ENCODE measurements at places on chromosomes 6 and 20. TPM values are rescaled to one million over a fixed set of nuclear protein-coding genes. Genes with fewer than 3 reads are reported as not detected.

TOMM6 gene
- total RNA-seq, result 367 TPM

- H3K36me3 ChIP-seq, result no peaks in the 10 kb centered on the region
- H3K4me3 ChIP-seq, result no peak overlapping the region
- H3K4me1 ChIP-seq, result no peaks in the 10 kb centered on the region
- no peaks in the 10 kb centered on the region for H3K27me3 ChIP-seq
These were observed 36.4 kb downstream of the PSMG4 start for GRCh38 chr6:3294921-3295871.

GRCh38 chr6:23688650-23689049 is 437.4 kb upstream of the NRSN1 start:
- no peak overlapping the region for H3K4me3 ChIP-seq
- no peak for DNase-seq
- no peaks in the 10 kb centered on the region for H3K36me3 ChIP-seq
- no peaks in the 10 kb centered on the region for H3K27me3 ChIP-seq
- no peaks in the 10 kb centered on the region for H3K4me1 ChIP-seq

PRRT1 gene
- total RNA-seq, result 0.35 TPM

GRCh38 chr6:4439159-4439558 is 303.8 kb upstream of the ECI2 start:
- no peak overlapping the region for H3K4me3 ChIP-seq
- DNase-seq, result no peak
- no peaks in the 10 kb centered on the region for H3K4me1 ChIP-seq
- no peaks in the 10 kb centered on the region for H3K36me3 ChIP-seq

GRCh38 chr20:34600892-34601653 is 42.6 kb downstream of the MAP1LC3A start:
- no peak overlapping the region for H3K4me3 ChIP-seq
- no peaks in the 10 kb centered on the region for H3K27me3 ChIP-seq
- H3K36me3 ChIP-seq, result peaks cover 2% of the 10 kb centered on the region
- no peak overlapping the region for H3K27ac ChIP-seq

DNA sequence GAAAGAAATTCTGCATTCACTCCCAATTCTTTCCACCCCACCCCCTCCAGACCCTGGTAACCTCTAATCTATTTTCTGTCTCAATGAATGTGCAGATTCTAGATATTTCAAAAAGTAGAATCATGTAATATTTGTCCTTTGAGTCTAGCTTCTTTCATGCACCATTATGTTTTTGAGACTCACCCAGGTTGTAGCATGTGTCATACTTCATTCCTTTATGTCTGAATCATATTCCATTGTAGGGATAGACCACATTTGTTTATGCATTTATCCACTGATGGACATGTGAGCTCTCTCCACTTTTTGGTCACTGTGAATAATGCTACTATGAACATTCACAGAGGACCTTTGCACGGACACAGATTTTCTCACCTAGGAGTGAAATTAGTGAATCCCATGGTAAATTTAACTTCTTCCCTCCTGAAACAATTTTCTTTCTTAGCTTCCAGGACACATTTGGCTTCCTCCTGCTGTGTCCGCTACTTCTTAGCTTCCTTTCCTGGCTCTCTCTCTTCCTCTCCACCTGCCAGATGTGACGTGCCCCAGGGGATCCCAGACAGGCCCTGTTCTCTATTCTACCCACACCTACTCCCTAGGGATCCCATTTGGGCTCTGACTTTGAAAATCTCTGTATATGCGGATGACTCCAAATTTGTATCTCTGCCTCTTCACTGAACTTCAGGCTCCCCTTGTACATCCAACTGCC is 24.1 kb upstream of the ARFGEF2 start:
- no peaks in the 10 kb centered on the region for H3K4me1 ChIP-seq
- no peak overlapping the region for H3K4me3 ChIP-seq
- no peak for DNase-seq
- H3K27ac ChIP-seq, result no peak overlapping the region

DNA sequence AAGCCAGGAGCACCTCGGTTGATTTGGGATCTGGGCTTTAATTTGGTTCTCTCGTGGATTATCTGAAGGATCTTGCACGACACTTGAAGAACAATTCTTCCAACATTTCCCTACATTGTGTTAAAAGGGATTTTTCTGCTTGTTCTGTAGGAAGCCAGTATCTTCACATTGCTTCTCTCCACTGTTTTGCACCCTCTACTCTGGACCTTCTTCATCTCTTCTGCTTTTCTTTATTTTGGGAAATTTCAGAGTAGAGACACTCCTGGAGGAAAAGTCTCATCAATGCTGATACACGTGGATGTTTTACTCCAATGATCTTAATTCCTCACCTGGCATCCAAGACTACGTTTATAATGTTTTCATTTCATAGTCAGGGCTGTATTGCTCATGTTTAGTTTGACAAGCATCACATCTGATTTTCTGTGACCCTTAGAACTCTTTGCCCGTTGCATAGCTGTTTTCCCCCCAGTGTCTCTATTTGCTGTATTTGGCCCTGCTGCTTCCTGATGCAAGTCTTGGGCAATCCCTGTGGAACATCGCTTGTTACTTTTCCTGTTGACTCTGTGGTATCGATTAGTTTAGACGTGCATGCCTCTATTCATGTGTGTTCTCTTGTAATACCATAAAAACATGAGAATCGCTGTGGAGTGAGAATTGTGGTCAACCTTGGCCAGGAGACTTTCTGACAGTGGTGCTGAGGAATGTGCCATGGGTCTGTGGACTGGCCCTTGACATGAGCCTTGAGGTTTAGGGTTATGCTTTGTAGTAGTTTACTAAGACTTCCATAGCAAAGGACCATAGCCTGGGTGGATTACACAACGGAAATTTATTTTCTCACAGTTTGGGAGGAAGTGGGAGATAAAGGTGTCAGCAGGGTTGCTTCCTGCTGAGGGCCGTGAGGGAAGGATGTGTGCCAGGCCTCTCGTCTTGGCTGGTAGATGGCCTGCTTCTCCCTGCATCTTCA is 12.5 kb downstream of the PLCB1 start:
- peaks cover 1% of the 10 kb centered on the region for H3K27me3 ChIP-seq
- no peak for DNase-seq
- no peak overlapping the region for H3K27ac ChIP-seq
- H3K4me1 ChIP-seq, result peaks cover 8% of the 10 kb centered on the region

GRCh38 chr20:52787216-52787615 is 184.9 kb upstream of the TSHZ2 start:
- H3K27me3 ChIP-seq, result peaks cover 4% of the 10 kb centered on the region
- peaks cover 1% of the 10 kb centered on the region for H3K4me1 ChIP-seq
- H3K4me3 ChIP-seq, result no peak overlapping the region
- H3K27ac ChIP-seq, result no peak overlapping the region
- DNase-seq, result no peak
- H3K36me3 ChIP-seq, result no peaks in the 10 kb centered on the region

DNA sequence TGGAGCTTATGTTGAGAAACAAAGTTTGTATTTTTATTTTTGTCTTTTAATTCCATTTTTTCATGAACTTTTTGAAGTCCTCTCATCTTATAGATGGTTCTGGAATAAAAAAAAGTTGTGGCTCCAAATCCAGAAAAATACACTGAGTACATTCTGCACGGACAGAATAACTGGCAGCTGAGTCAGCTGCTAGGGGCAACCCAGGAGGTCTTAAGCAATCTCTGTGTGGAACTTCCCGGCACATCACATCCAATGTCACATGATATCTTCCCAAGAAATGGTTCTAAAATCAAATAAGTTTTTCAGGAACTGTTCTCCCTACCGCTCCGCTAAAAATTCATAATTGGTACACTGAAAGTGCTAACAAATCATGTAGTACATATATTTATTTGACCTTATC is 29.8 kb downstream of the SLC13A3 start:
- H3K4me3 ChIP-seq, result no peak overlapping the region
- no peak overlapping the region for H3K27ac ChIP-seq
- no peak for DNase-seq
- H3K36me3 ChIP-seq, result peaks cover 2% of the 10 kb centered on the region

DNA sequence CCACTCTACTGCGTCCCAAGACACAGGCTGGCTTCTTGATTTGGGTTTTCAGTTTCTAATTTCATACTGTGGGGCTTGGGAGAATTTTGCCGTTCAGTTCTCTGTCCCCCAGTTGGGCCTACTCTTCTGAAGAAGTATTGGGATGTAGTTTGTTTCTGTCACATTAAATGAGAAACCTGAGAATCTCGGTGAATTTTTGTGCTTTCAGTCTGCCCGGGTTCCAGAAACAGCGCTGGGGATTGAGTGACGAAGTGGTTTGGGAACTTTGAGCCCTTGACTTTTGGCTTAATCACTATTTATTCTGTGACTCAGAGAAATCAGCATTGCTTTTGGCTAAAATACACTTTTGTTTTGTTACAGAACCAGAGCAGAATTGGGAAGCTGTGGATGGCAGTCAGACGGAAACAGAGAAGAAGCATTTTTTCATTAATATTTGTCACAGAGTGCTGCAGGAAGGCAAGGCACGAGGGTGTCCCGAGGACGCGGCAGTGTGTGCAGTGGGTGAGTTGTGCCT is 74.0 kb downstream of the IGF2R start:
- no peak for DNase-seq
- H3K4me3 ChIP-seq, result no peak overlapping the region
- H3K36me3 ChIP-seq, result peaks cover 73% of the 10 kb centered on the region
- H3K27me3 ChIP-seq, result no peaks in the 10 kb centered on the region

PRSS16 gene
- not detected for total RNA-seq

DNA sequence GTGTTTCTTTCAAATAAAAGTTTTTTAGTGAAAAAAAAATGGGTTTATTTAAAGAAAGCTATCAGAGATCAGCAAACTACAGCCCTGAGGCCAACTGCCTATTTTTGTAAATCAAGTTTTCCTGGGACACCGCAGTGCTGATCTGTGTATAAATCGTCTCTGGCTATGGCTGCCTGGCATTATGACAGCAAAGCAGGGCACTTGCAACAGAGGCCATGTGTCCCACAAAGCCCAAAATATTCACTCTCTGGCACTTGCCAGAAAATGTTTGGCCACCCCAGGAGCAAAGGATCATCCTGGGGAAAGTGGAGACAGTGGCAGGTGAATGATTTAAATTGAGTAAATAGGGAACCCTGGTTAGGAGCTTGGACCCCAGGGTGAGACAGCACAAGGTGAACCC is 291.6 kb downstream of the PREX1 start:
- no peaks in the 10 kb centered on the region for H3K36me3 ChIP-seq
- no peaks in the 10 kb centered on the region for H3K4me1 ChIP-seq
- H3K27ac ChIP-seq, result no peak overlapping the region
- no peak overlapping the region for H3K4me3 ChIP-seq
- no peak for DNase-seq

DNA sequence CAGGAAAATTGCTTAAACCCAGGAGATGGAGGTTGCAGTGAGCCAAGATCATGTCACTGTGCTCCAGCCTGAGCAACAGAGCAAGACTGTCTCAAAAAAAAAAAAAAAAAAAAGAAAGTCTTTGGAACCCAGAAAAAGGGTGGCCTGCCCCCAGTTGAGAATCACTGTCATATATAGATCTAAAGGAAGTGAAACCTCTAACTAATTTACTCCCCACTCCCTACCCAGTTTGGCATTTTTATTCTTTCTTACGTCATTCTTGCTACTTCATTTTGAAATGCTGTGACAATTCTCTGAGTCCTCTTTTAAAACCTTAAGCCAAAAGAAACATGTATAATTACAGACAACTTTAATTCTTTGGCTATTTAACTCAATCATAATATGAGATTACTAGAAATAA is 254.8 kb downstream of the CDC5L start:
- no peak for DNase-seq
- no peaks in the 10 kb centered on the region for H3K27me3 ChIP-seq
- H3K4me1 ChIP-seq, result peaks cover 17% of the 10 kb centered on the region
- H3K4me3 ChIP-seq, result peak overlapping the region; percentile 7
- no peaks in the 10 kb centered on the region for H3K36me3 ChIP-seq

- DNase-seq, result no peak
- no peaks in the 10 kb centered on the region for H3K4me1 ChIP-seq
- H3K4me3 ChIP-seq, result no peak overlapping the region
These were observed 345.3 kb upstream of the ZFP64 start for GRCh38 chr20:52536841-52537400.

All from activated CD4-positive, alpha-beta T cell treated with anti-CD3 and anti-CD28 coated beads, Interleukin-2, amount 10 ng/mL, durations not matched to agents 24 days and 14 days (primary cell).